Stimulated activated CD4-positive, alpha-beta T cell treated with anti-CD3 and anti-CD28 coated beads, Interleukin-1b, Interleukin-23, amount 100 ng/mL, for 1 hour (primary cell): ENCODE measurements at places on chromosomes 1 and 21.

DNA sequence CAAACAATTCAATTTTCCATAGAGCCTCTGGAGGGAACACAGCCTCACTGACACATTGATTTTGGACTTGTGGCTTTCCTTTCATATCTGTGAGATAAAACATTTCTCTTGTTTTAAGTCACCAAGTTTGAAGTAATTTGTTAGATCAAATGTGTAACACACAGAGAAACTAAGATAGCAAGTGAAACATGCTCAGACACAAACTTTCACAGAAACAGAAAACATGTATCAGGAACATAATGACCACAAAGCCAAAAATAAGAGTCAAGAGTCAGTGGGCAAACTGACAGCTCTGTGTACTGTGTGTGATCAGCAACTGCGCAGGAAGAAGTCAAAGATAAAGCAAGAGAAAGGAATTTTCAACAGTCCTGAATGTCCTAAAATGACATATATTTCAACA, 1237.5 kb downstream of the AMY1C start:
- DNase-seq, result no peak

- no peak for DNase-seq
Observed at GRCh38 chr1:236741753-236742152, 53.3 kb upstream of the MTR start.

- DNase-seq, result no peak
Observed at GRCh38 chr1:219271818-219272535, 98.3 kb downstream of the LYPLAL1 start.

DNA sequence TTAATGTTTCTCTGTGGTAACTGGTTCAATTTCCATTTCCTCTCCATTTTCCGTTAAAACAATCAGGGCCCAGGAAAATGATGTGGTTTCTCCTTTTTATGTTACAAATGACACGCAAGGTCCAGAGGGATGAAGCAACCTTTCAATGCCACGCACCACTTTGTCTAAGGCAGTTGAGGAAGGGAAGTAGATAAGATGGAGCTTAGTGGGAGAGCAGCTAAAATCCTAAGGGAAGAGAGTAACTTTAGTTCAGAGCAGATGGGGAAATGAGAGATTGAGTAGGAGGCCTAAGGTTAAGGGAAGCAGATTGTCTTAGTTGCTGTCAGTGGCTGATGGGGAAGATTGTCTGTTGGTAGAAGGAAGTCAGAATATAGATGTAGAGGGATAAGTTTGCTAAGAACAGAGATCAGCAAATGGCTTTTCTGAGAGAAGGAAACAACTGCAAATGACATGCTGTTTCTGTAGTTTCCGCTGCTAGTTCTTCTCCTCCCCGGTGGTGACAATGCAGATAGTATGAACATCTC, 660 bp downstream of the CD1C start:
- no peak for DNase-seq

GRCh38 chr1:209840611-209841010, 12.8 kb downstream of the UTP25 start:
- DNase-seq, result no peak
